Dermis blood vessel endothelial cell (primary cell): ENCODE measurements at places on chromosomes 16 and 17.

- DNase-seq: no peak
Measured at GRCh38 chr16:87927195-87927562, 9.2 kb downstream of the CA5A start.

DNA sequence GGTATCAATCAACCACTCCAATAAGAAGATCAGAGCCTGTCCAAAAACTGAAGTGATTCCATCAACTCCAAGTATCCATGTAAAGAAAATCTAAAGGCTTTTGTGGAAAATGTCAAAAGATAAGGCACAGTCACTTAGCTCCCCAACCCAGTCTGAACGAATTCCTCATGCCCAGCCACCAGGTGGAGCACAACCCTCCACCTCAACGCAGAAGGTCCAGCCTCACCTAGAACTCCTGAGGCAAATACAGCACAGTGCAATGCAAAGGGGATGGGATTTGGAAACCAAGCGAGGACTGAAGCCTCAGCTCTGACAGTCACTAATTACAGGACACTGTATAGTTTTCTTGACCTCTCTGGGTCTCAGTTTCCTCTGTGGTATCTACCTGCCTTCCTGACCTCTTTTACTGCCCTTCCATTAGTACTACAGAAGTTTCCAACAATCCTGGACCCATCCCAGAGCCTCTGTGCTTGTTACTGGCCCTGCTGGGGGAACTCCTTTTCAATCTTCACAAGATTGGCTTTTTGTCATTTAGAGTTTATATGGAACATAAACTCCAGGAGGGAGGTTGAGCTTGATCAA, 2.0 kb downstream of the NCBP3 start:
- DNase-seq: peak; percentile 75

GRCh38 chr16:30996985-30997724, 12.1 kb downstream of the HSD3B7 start:
- DNase-seq: peak; percentile 63

DNA sequence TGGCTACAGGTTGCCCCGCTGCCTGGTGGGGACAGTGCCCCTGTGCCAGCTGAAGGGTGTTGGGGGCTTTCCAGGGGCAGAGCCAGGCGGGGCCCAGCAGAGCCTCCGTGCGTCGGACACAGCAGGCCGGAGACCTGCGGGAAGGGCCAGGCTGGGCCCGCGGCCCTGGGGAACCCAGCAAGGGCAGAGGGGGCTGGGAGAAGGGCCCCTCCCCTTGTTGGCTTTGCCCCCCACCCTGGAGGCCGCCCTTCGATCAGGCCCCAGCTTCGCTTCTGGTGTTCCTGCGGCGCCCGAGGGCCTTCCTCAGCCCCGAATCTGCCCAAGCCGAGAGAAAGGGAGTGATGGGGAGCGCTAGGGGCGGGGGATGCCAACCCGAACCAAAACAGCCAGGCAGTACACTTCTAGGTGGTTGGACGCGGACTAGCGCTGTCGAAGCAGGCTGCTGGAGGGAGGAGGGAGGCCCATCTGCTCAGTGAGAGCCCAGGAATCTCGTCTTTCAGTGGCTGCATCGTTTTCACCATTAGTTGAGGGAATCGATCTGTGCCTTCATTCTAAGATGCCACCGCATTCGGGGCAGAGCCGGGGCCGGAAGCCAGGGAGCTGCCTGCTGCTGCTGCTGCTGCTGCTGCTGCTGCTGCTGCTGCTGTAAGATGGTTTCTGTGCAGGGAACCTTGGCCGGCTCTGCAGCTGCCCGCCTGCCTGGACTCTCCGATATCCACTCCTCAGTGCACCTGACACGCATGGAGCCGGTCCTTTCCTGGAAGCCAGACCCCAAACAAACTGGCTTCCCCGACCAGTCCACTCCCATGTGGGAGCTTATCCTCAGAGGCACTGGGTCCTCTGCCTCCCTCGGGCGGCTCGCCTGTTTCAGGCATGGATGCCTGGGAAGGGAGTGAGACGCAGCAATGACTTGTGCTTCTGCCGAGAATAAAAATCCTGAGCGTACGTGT, 1.7 kb downstream of the JPH3 start:
- no peak for DNase-seq

GRCh38 chr16:79717333-79718137, 117.0 kb upstream of the MAF start:
- DNase-seq: no peak

DNA sequence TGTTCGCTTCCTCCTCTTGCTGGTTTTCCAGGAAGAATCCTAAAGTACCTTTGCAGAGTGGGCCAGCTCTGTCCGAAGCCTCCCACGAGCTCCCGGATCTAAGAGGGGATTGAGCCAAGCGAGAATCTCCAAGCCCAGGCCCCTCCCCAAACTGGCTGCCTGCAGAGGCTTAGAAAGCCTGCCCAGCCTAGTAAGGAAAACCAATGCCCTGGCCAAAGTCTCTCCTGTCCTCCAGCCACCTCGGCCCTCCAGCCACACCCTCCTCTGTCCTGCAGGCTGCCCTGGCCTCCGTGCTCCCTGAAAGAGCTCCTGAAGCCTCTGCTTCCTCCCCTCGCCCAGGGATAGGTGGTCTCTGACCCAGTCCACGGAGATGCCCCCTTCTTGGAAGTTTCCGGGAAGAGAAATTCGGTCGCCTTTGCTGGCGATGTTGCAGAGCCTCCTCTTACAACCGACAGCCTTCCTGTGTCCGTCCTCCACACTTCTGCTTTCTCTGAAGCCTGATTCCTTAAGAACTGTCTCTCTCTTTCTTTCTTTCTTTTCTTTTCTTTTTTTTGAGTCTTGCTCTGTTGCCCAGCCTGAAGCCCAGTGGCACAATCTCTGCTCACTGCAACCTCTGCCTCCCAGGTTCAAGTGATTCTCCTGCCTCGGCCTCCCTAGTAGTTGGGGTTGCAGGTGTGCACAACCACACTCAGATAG, 54.9 kb upstream of the TOB1 start:
- DNase-seq: no peak

GRCh38 chr16:54291656-54292487, 5.3 kb upstream of the IRX3 start:
- no peak for DNase-seq

DNA sequence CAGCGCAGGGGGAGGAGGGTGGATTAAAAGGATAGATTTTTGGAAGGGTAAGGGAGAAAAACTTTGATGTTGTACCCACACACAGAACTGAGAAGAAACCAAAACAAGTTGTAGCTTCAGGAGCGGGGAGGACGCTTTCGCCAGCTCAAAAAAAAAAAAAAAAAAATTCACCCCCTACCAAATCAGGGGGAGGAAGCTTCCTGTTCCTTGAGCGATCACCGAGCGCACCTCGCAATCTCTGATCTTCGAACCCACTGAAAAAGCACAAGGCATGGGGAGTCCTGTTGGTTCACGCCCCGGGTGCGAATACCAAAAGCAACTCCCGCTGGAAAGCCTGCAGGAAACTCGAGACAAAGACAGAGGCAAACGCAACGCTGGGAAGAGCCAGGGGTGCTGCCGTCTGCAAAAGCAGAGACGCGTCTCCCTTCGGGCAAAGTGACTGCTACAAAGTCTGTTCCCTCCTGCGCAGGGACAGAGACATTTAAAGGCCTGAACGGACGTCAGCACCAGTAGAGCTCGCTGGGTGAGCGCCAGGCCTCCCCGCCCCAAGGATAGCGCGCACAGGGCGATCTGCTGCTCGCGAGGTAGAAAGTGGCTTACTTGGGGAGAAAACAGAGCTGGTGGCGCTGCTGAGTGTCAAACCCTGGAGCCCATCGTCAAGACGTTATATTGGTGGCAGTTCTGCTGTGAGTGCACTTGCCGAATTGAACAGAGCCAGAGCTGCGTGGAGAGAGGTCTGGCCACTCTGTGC, 190.4 kb downstream of the USP22 start:
- peak; percentile 10 for DNase-seq

DNA sequence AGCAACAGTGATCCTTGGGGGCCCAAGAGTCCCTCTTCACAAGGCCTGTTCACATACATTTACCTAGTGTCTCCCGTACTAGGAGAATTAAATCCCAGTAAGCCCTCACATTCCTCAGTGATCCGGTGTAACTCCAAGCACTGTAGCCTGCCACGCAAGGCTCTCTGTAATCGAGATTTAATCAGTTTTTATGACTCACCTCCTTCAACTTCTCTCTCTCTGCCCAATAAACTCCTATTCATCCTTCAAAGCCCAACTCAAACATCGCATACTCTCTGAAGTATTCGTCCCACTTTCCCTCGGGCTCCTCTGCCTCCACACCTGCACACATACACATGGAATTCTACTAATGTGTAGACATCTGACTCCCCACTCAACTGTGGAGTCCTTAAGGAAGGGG, 141.8 kb downstream of the CMIP start:
- DNase-seq: no peak

DNA sequence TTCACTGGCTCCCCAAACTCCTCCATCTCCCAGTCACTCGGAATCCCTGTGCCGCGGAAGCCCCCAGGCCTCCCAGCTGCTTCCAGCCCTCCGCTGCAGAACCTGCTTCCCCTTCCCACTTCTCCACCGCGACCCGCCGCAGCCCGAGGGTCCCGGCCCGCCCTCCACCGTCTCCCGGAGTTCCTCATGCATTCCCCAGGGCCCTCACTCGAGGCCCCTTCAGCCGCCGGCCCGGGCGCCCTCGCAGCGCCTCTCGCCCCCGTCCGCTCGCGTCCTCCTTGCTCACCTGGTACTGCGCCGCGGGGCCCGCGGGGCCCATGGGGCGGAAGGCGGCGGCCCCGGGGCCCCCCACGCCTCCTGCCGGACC, 329 bp downstream of the SMARCD2 start:
- no peak for DNase-seq

- DNase-seq: no peak
Measured at GRCh38 chr17:74426551-74427047, 5.3 kb upstream of the GPRC5C start.

GRCh38 chr17:74749279-74750038, 1.0 kb downstream of the NHERF1 start:
- DNase-seq: no peak

DNA sequence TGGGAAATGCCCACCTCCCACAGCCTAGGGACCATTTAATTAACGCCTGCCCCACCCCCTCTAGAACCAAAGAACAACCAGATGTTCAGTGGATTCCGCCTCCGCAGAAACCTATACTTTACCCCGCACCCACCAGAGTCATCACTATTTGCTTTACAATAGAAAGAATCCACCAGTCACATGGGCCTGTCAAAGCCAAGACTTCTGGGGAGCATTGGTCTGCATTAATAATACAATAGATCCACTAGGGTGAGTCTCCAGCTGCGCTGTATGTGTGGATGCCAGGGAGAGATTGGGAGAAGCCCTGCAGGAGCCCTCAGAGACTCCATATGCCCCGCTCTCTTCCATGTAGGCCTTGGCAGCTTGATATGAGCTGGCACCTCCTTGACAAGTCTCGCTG, 31.3 kb downstream of the CLEC19A start:
- no peak for DNase-seq

- no peak for DNase-seq
Measured at GRCh38 chr17:65519462-65519861, 42.0 kb downstream of the AXIN2 start.

DNA sequence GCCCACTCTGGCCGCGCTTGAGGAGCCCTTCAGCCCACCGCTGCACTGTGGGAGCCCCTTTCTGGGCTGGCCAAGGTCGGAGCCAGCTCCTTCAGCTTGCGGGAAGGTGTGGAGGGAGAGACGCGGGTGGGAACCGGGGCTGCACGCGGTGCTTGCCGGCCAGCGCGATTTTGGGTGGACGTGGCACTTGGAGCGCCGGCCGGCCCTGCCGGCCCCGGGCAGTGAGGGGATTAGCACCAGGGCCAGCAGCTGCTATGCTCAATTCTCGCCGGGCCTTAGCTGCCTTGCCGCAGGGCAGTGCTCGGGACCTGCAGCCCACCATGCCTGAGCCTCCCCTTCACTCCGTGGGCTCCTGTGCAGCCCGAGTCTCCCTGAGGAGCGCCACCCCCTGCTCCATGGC, 9.9 kb upstream of the ATP1B2 start:
- DNase-seq: no peak
